ENCODE measurements at places on chromosomes 7 and 10.

GRCh38 chr7:140989068-140989467 lies 25.7 kb downstream of the MRPS33 start:
- DNase-seq = no peak

DNA sequence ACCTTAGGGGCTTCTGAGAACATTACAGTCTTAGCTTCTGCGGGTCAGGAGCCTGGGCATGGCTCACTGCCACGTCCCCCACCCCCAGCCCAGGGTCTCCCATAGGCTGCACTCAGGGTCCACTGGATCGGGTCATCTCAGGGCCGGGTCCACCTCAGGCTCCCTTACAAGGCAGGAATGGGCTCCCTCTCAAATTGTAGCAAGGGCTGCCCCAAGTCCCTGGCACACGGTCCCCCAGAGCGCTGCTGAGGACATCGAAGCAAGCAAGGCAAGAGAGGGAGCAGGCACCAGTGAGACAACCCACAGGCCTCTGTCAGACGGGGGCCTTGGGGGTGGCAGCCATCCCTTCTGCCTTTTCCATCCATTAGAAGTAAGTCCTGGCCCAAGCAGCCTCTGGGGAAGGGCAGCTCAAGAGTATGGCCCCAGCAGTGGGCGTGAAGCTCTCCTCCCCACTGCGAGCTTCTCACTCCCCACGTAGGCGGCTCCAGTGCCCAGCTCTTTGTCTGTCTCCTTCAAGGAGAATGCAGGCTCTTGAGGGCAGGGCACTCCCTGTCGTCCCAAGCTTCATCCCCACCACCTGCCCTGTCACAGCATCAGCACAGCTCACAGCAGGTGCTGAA lies 18.0 kb upstream of the RET start:
- no peak for DNase-seq

GRCh38 chr7:143126146-143126545 lies 5.7 kb upstream of the PIP start:
- no peak for DNase-seq

DNA sequence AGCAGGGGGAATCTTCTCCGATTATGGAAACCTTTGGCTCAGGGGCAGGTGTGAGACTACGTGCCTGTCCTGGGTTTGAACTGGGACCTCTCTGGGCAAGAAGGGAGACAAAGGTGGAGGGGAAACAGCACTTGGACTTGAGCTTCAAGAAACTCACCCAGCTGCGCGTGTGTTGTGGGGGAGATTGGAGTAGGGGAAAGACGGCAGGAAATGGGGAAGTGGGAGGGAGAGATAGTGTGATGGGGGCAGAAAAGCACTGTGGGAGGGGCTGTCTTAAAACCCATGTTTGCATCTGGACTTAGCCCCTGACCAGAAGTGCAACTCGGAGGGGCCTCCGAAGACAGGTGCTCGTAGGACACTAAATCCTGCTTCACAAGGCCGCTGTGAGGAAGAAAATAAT lies 107.0 kb downstream of the HIP1 start:
- DNase-seq = no peak

DNA sequence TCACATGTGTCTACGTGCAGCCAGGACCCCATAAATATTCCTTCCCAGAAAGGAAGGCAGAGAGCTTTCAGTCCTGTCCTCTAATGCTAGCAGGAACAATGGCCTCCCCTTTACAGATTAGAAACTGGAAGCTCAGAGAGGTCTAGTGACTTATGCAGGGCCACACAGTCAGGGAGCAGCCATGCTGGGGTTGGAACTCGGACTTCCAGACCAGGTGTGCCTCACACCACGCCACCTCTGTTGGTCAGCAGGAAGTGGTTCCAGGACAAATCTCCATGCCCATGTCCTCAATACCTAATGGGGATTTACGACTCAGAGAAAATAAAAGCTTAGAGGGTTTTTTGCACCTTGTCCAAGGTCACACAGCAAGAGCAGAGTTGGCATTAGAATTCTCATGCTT lies 378.9 kb downstream of the RPS24 start:
- DNase-seq = no peak

DNA sequence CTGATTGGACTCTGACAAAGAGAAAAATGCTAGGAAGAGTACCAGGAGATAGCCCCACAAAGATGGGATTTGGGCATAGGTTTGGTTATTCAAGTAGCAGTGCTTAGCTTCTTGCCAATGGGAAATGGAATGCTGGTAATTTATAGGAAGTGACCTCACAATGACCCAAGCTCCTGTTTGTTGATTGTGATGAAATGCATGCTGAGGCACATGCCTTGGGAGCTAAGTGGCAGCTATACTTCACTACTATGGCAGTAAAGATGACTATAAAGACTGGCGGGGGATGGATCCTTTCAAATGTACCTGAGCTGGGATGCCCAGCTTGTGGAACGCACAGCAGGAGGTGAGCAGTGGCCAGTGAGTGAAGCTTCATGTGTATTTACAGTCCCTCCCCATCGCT lies 153.8 kb downstream of the ZNF22 start:
- DNase-seq = no peak

GRCh38 chr7:117041007-117041406 lies 87.7 kb downstream of the ST7 start:
- no peak for DNase-seq

DNA sequence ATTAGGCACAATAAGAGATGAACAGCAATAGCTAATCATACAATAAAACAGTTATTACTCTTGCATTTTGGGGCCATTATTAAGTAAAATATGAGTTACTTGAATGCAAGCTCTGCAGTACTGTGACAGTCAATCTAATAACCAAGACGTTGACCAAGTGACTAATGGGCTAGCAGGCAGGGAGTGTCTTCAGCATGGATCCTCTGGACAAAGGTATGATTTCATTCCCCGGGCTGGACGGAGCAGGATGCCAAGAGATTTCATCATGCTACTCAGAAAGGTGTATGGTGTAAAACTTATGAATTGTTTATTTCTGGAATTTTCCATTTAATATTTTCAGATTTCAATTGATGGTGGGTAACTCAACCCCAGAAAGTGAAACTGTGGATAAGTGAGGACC lies 80.9 kb downstream of the SHH start:
- DNase-seq = no peak

- DNase-seq = no peak
These were observed 14.9 kb downstream of the CREB3L2 start for GRCh38 chr7:137987018-137987349.

DNA sequence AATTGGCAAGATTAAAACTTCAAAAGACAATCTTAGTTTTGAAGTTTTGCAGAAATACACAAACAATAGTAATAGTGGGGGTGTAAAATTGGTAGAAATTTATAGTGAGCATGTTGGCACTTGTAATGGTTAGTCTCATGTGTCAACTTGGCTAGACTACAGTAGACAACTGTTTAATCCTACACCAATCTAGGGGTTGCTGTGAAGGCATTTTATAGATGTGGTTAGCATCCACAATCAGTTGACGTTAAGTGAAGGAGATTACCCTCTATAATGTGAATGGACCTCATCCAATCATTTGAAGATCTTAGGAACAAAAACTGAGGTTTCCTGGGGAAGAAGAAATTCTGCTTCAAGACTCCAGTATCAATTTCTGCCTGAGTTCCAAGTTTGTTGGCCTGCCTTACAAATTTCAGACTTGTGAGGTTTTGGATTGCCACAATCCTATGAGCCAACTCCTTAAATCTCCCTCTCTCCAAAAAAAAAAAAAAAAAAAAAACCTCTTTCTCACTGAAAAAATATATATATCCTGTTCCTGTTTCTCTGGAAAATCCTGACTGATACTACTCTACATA lies 531.6 kb upstream of the IGFBP3 start:
- DNase-seq = no peak

- DNase-seq = no peak
These were observed 56.4 kb upstream of the ECHDC3 start for GRCh38 chr10:11685787-11686218.

DNA sequence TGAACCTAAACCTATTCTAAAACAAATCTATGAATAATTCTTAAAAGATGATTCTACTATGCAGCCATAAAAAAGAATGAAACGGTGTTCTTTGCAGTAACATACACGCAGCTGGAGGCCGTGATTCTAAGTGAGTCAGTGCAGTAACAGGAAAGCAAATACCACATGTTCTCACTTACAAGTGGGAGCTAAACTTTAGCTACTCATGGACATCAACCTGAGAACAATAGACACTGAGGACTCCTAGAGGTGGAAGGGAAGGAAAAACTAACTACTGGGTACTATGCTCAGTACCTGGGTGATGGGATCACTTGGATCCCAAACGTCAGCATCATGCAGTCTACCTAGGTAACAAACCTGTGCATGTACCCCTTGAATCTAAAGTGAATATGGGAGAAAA lies 575.0 kb upstream of the MGMT start:
- no peak for DNase-seq

GRCh38 chr10:1256432-1256725 lies 200.2 kb downstream of the WDR37 start:
- no peak for DNase-seq

GRCh38 chr7:30476459-30477145 lies 2.0 kb downstream of the NOD1 start:
- no peak for DNase-seq

DNA sequence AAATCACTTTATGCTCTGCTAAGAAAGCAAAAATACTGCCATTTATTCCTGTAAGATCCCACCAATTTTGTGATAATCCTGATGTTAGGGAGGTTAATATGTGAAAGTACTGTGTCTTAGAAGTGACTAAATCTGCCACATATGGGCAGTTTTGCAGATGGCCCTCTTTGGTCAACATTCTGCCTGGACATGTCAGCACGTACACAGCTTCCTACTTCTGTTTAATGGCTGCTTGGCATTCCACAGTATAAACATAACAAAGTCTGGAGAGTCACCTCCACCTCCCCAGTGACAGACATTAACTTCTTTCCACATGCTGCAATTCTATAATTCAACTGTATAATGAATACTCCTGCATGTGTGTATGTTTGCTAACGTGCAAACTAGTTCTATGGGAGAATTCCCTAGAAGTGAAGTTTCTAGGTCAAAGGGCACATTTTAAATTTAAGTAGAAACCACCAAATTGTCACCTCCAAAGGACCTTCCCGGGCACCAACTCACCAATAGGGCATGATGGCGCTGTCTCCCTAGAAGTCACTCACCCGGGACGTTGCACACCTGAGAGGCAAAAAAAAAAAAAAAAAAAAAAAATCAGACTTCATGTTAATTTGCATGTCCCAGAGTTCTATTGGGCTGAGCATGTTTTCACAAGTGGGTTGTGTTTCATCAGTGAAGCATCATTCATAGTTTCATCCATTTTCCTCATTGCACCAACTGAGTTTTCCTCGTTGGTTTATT lies 38.9 kb downstream of the MKI67 start:
- DNase-seq = no peak

GRCh38 chr10:59582780-59583179 lies 126.9 kb downstream of the SLC16A9 start:
- no peak for DNase-seq

- DNase-seq = no peak
These were observed 31.1 kb downstream of the SH3PXD2A start for GRCh38 chr10:103824281-103824680.

- DNase-seq = no peak
These were observed 23.0 kb upstream of the ITPRID1 start for GRCh38 chr7:31490796-31491314.

- DNase-seq = no peak
These were observed 292.2 kb upstream of the TAC1 start for GRCh38 chr7:97439637-97440214.

GRCh38 chr10:97019213-97019844 lies 166.4 kb downstream of the SLIT1 start:
- DNase-seq = no peak

GRCh38 chr7:42096681-42097561 lies 140.1 kb downstream of the GLI3 start:
- DNase-seq = no peak

GRCh38 chr10:30804478-30805055 lies 175.0 kb upstream of the LYZL2 start:
- no peak for DNase-seq

DNA sequence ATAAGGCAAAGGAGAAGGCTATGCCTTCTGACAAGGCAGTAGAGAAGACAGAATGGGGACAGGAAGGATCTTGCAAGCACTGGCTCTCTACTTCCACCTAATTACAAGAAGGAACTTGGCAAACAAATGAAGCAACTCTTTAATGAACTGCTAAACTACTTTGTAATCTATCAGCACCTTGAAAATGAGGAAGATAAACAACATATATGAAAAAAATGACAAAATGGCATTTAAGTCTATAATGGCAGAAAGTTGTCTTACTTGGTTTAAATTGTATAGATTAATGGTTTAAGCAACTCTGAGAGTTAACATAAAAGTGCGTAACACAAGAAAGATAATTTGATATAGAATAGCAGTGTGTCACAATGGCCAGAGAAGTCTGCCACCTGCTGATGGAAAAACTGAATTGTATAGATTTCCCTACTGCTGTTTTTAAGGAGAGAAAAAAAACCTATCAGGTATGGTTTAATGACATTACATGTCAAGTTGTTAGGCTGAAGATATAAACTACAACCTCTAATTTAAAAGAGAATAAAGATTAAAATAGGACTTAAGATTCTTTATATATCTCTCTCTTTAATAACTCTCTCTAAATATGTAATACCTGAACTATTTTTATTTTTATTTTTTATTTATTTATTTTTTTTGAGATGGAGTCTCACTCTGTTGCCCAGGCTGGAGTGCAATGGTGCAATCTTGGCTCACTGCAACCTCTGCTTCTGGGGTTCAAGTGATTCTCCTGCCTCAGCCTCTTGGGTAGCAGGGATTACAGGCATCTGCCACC lies 11.8 kb downstream of the NT5C3A start:
- DNase-seq = no peak

- DNase-seq = no peak
These were observed 1035.5 kb downstream of the LRMDA start for GRCh38 chr10:76466836-76467503.

- no peak for DNase-seq
These were observed 34.3 kb upstream of the EXOC6 start for GRCh38 chr10:92813979-92814378.

DNA sequence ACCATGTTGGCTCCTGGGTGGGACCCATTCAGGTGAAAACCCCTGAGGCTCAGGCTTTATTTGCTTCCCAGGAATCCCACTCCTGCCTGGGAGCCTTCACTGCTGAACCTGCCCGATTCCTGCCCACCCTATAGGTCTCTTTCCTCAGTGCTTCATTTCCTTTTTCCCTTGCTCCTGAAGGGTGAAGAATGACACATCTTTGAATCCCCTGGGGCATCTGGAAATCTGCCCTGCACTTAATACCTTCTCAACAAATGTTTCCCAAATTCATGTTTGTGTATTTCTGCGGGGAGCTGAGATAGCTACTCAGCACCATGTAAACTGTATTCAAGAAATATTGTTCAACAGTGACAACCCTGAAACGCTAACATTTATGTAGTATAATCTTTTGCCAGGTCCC lies 10.3 kb upstream of the PCBD1 start:
- DNase-seq = no peak

DNA sequence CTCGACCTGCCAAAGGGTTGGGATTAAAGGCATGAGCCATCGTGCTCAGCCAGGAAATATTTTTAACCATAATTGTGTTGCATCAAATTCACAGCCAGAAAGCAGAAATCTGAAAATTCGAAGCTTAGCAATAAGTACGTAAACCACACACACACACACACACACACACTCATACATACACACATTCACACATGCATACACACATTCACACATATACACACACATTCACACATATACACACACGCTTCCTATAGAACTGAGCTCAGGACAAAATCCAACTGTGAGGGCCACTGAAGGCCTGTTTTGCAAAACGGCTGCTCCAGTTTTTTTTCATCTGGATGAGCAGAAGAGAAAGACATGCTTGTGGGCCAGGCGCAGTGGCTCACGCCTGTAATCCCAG lies 25.0 kb upstream of the GTF2I start:
- DNase-seq = no peak

- DNase-seq = peak; percentile 35
These were observed 62.2 kb upstream of the TARP start for GRCh38 chr7:38335492-38336147.
